ENCODE measurements at places on chromosomes 16 and 17.

DNA sequence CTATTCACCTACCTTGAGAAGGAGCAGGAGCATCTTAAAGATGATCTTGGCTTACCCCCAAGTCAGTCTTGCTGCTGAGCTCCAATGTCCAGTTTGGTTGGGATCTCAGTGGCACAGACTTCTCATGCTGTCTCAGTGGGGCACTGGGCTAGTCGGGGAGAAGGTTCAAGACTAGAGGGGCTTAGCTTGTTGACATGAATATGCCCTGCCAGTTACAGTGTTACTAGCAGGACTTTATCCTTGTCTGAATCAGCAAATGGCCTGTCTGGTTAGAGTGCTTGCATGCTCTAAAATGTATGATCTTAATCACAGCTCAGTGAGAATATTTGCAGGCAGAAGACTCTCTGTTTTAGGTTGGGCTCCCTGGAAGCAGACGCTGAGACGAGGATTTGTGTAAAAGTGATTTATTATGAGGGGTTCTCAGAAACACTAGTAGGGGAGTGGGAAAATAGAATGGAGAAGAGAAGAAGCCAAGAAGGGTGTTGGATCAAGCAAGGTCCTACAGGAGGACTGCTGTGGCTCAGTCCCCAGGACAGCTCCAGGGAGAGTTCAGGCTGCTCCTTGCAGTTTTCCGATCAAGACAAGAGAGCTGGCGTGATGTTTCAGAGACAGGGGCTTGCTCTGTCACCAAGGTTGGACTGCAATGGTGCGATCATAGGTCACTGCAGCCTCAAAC is 150.4 kb upstream of the HS3ST2 start:
- no peak for DNase-seq

DNA sequence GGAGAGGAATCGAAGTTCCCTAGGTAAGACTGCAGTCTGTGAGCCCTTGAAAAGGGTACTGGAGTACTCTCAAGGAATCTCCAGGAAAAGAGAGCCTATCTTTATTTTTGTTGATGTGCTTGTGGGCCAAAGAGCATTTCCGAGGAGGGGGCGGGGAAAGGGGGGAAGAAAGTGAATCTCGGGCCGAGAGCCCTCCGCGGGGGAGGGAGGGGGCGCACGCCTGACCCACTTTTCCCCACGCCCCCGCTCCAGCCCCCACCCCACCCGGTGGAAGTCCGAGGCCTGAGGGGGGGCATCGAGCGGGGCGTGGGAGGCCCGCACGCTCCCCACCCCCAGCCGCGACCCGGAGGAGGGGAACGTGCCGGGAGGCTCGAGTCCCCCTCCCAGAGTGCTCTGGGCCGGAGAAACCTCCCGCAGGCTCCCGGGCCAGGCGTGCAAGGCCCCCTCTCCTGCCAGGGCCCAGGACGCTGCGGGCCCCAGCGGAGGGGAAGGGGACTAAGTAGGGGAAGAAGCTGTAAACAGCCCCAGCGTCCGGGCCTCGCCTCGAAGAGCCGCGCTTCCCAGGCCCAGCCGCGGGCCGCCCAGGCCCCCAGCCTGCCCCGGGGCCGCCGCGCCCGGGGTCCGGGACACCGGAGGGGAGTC is 444 bp downstream of the HELZ start:
- DNase-seq, result peak; percentile 21

DNA sequence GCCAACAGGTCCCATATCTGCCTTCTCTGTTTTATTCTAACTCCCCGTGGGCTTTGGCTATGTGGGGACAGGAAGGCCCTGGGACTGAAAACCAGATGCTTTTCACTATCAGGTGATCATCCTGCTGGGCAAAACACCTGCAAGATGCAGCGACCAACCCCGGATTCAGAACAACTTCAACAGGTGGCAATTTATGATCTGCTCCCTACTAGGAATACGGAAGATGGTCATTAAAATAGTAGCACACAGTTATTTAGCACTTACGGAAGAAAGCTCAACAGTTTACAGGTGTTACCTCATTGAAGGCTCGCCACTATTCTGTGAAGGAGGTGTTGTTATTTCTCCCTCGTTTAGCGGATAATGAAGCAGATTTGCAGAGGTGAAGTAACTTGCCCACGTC is 7.8 kb upstream of the SLC5A11 start:
- no peak for DNase-seq

DNA sequence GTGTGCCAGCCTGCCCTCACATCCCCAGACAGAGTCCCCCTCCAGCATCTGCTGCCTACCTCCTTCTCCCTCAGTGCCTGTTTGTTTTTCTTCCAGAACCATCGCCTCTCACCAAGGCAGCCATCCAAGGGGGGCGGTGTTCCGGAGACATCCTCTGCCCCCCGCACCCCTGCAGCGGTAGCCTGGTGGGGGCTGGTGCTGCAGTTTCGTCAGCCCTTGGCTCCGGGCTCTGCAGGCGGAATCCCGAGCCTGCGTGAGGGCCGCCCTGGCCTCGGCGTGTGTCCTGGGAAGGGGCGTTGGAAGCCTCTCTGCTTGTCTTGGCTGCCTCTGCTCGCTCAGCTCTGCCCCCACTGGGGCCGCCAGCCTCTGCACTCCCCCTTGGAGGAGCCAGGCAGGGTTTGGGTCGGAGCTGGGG is 126.0 kb upstream of the CIBAR2 start:
- no peak for DNase-seq

DNA sequence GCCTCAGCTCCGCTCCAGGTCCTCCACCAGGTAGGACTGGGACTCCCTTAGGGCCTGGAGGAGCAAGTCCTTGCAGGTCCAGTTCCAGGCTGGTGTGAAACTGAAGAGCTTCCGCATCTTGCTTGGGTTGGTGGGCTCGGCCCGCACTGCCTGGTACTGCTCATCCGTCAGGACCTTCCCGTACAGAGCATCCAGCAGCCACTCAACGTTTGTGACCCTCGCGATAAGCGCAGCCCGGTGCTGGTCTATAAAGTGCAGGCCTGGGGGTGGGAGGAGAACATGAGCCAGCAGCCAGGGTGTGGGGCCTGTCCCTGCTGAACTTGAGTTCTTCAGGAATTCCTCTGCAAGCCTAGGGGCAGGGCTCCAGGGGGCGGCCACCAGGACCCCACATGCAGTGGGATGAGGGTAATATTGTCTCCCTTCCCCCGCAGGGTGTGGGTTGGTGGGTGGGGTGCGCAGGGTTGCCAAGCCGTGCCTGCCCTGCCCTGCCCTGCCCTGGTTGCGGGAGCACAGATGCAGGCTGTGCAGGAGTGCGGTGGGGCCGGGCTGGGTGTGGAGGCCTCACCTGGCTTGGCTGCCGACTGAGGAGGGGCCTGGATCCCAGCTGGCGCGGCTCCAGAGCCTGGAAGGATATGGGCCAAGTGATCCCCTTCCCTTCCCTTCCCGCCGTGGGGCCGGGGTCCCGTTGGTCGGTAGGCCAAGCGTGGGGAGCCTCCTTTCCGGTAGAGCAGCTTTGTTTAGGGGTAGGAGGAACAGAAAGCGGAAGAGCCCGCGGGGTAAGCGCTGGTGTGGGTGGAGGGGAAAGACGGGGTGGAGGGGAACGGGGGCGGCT is 762 bp downstream of the PYCARD start:
- DNase-seq, result peak; percentile 78

DNA sequence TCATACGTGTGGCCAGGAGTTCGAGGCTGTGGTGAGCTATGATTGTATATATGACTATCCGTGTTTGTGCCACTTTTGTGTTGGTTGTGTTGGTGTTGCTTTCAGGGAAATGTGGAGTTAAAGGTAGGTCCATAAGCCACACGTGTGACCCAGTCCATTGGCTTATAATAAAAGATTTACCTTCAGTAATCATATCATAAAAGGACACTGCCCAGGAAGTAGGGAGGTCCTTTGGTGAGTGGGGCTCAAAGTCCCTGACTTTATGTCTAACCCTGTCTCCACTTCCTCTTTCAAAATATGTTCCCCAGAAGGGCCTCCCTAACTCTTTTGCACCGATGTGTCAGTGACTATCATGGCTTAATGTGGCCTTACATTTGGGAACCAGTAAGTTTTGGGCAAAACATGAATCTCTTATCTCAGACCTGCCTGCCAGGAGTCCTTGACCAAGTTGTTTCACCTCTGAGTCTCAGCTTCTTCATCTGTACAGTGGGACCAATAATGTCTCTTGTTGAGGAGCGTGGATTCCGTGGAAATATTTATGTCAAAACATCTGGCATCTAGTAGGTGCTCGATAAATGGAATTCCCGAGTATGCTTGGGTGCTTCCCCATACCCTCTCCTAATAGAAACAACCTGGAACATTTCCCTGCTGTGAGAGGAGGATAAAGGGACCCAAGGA is 4.8 kb downstream of the TNP2 start:
- no peak for DNase-seq

- DNase-seq, result no peak
Measured at GRCh38 chr17:14366199-14366598, 65.3 kb downstream of the HS3ST3B1 start.

DNA sequence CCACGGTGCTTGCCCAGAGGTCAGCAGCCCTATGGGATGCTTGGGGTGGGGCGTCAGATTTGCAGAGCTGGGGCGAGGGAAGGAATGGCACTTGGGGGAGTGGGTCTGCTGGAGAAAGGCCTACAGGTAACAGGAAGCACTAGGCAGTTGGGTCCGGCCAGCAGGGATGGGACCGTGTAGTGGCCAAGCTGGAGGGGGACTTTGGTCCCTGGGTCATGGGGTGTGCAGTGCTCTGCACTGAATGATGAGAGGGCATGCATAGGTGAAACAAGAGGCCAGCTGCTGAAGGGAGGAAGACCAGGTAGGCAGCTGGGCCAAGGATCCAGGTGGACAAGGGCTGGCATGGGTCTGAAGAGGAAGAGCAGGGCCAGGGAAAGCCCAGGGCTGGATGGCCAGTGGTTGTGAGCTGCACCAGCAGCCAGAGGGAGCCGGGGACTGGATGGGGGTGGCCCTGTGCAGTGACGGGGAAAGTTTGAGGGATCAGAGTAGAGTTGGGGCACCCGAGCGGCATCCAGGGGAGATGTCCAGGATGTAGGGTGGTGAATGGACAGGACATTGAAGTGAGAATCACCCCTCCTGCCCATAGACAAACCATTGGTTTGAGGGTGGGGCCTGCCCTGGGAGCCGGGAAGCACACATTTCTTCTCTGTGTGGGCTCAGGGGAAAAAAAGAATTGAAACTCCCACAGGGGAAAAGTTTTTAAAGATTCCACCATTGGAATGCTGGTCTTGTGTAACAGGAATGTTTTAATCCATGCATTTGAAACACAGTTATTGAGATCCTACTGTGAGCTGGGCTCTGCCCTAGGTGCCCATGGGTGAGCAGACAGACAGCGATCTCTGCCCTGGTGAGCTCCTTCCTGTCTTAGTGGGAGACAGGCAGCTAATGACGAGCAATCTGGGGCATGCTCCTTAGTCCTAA is 25.1 kb downstream of the RAI1 start:
- DNase-seq, result no peak

GRCh38 chr17:178292-179065 is 3.0 kb downstream of the DOC2B start:
- no peak for DNase-seq

Measured in NAMALWA (cell line).